ENCODE measurements at places on chromosomes 6 and 20.

DNA sequence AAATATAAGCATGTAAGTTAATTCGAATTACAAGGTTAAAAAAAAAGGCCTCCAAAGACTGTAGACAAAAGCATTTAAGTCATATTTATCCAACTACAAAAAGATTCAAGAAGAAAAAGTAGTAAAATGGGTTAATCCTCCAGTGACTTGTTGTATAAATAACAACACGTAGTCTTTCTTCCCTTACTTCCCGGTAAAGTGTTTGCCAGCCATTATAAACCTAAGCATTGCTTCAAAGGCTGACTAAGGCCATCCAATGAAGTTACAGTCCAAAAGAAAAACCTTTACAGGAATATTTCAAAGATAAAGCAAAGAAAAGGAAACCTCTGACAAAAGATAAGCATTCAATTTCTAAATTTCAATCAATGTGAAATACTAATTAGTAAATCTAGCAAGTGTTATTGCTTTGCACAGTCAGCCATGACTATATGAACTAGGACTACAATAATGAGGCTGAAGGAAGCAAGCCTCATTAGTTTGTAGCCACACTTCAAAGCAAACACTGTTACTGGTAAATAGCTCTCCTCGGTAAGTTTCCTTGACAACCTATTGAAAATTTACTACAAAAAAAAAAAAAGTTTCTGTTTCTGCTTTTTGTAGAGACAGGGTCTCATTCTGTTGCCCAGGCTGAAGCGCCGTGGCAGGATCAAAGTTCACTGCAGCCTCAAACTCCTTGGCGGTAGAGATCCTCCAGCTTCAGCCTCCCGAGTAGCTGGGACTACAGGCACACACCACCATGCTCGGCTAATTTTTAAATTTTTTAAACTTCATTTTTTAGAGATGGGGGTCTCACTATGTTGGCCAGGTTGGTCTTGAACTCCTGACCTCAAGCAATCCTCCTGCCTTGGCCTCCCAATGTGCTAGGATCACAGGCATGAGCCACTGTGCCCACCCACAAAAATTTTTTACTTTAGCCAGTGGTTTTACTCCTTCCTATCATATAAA is 46.0 kb downstream of the NUDT3 start:
- DNase-seq: no peak

GRCh38 chr6:54196905-54197304 is 85.7 kb downstream of the MLIP start:
- no peak for DNase-seq

DNA sequence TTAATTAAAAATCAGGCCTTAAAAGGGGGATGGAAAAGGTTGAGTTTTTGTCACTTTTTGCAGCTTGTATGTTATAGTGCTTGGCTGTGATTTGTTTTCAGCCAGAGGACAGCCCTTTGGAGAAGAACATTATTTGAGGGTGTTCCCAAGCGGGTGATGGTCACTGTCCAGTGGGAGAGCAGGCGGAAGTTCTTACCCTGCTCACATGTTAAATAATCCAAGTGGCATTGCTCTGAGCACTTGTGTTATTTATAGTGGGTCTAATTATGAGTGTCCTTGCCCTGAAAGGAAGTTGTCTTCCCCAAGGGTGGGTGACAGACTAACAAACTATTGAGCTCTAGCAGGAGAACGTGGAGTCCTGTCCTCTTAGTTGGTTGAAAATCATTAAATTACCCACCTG is 49.5 kb downstream of the DOK5 start:
- no peak for DNase-seq

- DNase-seq: no peak
Observed at GRCh38 chr6:78089531-78089930, 436.7 kb downstream of the MEI4 start.

DNA sequence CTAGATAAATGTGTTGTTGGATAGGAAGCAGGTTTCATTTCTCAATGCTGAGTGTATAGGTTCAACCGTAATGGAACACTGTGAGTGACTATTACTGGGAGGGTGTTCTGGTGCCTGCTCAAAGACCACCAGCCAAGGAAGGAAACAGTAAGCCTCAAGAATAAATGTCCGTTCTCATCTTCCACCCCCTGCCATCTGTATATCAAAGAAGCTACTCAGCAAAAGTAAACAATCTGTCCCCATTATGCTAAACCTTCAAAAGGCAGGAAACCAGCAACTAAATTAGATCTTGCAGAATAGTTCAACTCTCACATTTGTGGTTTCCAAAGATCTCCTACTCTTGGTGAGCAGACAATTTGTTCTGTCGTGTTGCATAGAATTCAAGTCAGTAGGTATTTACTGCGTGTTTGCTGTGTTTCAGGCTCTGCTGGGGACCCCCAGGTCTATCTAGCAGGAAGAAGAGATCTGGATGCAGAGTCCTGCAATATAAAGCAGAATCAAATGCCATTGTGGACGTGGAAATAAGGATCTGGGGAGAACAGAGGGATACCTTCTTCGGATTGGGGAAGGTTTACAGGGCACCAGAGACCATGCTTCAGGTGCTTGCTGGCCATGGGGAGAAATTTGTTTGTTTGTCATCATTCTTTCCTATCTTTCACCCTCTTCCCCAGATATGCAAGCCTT is 87.3 kb downstream of the SCML4 start:
- DNase-seq: no peak

DNA sequence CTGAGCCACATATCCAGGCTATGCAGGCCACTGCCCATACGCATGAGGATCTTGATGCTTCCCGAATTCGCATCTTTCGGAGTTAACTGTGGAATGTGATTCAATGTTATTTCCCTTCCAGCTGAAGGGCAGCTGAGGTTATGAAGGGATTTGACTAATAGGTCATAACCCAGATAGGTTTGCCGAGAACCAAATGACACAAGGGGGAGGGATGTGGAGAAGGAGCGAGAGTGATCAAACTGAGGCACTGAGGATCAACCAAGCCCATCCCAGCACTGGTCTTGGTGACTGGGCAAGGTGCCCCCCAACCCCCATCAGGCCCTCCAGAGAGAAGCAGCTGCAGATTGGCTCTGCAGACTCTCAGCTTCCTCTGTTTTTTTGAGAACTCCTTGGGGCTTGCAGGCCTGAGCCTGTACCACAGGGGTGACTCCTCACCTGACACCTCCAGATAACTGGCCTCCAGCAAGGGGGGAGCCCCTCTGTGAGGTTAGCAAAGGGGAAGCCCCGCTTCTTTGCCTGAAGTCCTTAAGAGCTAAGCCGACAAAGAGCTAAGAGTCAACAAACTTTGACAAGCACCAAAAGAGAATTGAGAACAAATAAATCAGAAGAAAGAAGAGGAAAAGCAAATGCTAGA is 185.9 kb downstream of the PDE7B start:
- DNase-seq: no peak

- no peak for DNase-seq
Observed at GRCh38 chr6:128990360-128990759, 107.4 kb downstream of the LAMA2 start.

DNA sequence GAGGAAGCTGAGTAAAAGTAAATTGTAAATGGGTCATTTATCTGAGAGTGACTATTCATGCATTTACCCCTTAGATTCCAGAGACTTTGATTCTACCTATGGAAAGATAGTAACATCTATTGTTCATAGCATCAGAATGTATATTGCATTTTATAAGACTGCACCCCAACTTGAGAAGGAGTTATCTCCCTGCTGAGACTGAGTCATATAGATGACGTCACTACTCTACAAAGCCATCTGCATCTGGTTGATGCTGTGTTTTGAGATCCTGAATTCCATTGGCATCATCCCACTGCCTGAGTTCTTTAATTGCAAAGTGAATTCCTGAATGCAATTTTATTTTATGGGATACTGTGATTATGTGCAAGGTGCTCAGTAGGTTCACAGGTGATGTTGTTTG is 444.0 kb upstream of the SLC35B3 start:
- no peak for DNase-seq

- DNase-seq: no peak
Observed at GRCh38 chr6:134267917-134268361, 50.0 kb downstream of the SGK1 start.

DNA sequence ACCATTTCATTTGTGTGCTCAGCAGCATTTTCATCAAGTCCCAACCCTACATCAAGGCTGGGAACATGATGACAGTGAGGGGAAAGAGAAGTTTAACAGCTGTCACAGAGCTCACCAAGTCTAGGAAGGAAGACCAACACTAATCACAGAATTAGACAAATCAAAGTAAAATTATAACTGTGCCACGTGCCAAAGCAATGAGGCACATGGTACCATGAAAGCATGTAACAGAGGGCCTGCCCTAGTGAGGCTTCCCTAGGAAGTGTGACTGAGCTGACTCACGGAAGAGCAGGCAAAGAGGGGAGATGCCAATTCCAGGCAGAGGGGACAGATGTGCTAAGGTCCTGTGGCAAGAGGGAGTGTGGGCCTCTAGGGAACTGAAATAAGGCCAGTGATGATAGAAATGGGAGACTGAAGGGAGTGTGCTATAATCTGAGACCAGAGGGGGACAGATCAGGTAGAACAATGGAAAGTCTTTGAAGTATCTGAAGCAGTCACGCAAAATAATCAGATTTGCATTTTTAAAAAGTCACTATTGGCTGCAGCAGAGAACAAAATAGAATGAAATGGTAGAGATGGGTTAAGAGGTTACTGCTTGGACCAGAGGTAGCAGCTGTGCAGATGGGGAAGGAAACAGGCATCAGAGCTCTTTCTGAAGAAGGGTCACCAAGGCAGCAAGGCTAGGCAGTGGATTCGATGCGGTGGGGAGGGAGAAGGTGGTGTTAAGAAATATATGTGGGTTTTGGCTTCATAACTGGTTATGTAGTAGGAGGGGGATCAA is 86.8 kb downstream of the GPR6 start:
- DNase-seq: no peak

GRCh38 chr6:159836718-159837490 is 36.8 kb downstream of the PNLDC1 start:
- no peak for DNase-seq

GRCh38 chr20:3092611-3093379 is 8.3 kb upstream of the AVP start:
- DNase-seq: no peak

GRCh38 chr6:6634735-6635075 is 46.2 kb downstream of the LY86 start:
- DNase-seq: no peak

- DNase-seq: no peak
Observed at GRCh38 chr6:88813045-88813444, 150.4 kb downstream of the RNGTT start.

DNA sequence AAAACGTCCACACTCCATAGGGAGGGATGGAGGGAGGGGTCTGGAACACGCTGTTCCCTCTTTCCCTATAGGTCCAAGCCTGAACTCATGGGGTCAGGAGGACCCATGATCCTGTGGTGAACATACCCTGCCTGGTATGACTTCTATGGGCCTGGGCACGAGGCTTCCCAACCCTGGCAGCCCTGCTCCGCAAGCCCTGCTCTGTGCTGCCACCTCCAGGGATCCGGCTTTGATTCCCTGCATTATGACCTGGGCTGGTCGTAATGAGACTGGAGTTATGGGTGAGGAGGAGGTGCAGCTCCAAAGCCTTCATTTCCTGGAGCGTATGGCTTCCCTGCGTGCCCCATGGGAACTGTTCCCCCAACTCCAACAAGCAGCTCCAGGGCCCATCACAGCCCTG is 54.9 kb downstream of the CDH22 start:
- DNase-seq: no peak

GRCh38 chr20:4717816-4718570 is 3.7 kb upstream of the PRND start:
- DNase-seq: no peak

Data from stimulated activated CD8-positive, alpha-beta memory T cell treated with anti-CD3 and anti-CD28 coated beads, Interleukin-2, amount 100 ng/mL, for 1 hour (primary cell).